ENCODE measurements at places on chromosomes 4 and X.

- DNase-seq = no peak
These were observed 490 bp downstream of the RWDD4 start for GRCh38 chr4:183658362-183659028.

- peak; percentile 62 for DNase-seq
These were observed 32.1 kb downstream of the TSPAN5 start for GRCh38 chr4:98626350-98626749.

DNA sequence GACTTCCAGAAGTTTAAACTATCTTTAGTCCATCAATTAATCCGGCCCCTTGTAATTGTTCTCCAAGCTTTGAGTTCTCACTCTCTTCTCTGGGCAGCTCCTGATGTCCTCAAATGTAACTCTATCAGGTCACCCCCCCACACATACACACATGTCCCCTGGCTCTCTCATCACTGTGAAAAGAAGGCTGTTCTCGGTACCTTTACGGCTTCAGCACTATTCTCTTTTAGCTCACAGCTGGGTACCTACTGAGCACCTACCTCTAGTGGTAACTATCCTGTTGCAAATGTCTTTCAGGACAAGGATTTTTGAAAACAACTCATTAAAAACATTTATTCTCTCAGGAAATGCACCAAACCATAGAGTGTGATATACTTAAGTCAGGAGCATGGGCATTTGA is 115.4 kb downstream of the IQCM start:
- no peak for DNase-seq

- DNase-seq = no peak
These were observed 206.8 kb downstream of the SMARCA1 start for GRCh38 chrX:129316461-129316860.

GRCh38 chr4:82381235-82381634 is 7.4 kb upstream of the HNRNPD start:
- DNase-seq = no peak

DNA sequence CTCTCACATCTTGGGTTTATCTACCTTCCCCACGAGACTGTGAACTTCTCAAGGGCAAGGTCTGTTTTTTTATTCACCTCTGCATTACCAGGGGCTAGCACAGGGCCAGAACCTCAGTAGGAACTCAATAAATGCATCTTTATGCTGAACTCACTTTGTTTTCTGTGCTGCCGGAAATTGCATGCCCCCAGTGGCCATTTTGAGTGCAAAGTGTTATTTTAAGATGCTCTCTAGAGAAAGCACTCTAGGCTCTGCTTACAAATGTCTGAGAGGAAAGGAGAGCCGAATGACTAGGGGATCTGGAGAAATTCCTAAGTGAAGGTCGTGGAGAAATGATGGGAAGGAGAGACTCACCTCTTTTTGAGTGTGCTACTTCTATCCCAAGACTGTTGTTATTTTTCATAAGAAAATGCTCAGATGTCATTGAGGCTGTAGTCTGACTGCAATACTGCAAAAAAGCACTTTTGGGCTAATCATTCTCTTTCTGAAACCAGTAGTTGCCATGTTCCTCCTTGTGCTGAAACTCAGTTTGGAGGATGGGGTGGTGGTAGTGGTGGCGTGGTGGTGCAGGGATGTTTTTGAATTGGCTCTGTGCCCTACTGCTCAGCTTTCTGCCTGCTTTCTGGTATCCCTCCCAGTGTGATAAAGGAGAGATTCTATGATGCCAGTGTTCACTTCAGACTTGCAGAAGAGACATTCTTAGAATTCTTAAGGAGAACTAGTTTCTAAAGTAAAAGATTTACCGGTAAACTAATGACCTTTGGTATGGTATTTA is 41.3 kb downstream of the DOCK11 start:
- no peak for DNase-seq
